ENCODE measurements at places on chromosomes 16 and 17.

DNA sequence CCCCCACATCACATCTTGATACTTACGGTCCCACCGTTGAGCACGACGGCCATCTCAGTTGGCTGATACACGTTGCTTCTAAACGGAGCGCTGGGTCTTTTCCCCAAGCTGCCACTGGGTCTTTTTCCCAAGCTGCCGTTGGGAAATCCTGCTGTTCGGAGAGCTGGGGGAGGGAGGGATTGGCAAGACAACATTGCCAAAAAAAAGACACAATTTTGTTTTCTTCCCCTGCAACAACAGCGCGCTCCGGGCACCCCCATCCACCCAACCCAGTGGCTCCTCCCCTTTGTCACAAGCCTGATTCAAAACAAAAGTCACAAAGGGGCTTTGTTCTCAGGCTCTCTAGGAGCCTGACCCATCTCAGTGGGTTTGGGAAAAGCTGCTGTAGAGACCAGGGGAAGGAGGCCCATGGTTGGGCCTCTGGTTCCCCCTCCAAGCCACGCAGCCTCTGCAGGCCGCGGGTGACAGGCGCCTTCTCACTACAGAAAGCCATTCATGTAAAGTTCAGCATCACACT, 22.8 kb downstream of the GPRC5B start:
- no peak for DNase-seq

DNA sequence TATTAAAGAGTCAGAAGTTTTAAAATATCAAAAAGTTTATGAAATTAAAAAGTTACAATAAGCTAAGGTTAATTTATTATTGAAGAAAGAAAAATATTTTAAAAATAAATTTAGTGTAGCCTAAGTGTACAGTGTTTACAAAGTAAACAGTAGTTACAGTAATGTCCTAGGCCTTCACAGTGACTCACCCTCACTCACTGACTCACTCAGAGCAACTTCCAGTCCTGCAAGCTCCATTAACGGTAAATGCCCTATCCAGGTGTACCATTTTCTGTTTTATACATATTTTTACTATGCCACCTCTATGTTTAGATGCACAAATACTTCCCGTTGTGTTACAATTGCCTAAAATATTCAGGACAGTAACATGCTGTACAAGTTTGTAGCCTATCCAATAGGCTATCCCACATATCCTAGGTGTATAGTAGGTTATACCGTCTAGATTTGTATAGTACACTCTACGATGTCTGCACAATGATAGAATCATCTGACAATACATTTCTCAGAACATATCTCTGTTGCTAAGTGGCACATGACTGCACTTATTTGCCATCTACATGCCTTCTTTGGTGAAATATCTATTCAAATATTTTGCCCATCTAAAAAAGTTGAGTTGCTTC, 67.2 kb upstream of the WSB1 start:
- DNase-seq: no peak

- peak; percentile 46 for DNase-seq
These were observed 43.3 kb downstream of the TIMM22 start for GRCh38 chr17:1040216-1040600.

- DNase-seq: no peak
These were observed 11.2 kb downstream of the EPN2 start for GRCh38 chr17:19248151-19248927.

- DNase-seq: peak; percentile 49
These were observed 1.8 kb downstream of the ALKBH5 start for GRCh38 chr17:18185391-18185790.

DNA sequence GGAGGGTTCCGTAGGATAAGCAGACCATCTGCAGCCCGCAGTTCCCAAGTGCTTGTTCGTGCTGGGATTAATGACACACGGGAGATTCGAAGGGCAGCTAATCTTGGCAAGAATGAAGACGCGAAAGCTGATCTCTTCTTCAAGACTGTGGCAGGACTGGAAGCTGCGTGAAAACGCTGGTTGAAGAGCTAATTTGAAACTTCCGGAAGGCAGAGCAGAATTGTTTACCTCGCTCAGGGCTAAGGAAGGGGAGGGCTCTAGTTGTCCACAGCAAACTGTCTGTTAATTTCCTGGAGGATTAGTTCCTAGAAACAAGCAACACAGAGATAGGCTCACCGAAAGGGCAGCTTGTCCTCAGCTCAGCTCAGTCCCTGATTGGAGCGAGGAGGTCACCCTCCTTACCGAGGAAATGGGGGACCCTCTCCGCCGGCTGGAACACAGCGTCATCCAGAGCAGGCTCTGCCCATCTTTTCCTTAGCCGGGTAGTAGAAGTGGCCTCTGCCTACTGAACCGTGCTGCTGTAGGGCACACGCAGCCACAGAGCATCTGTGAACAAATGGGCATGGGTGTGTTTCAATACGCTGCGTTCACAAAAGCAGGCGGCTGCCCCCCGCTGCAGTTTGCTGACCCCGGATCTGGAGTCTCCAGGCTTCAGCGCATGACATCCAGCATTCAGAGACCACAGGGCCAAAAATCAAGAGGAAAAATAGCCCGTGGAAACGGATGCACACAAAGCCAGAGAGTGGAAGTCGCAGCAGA, 16.7 kb upstream of the BAIAP2 start:
- DNase-seq: peak; percentile 43

GRCh38 chr17:4948931-4949320, 596 bp upstream of the PFN1 start:
- DNase-seq: peak; percentile 95

- no peak for DNase-seq
These were observed 21.7 kb downstream of the MYL4 start for GRCh38 chr17:47230864-47231263.

- DNase-seq: peak; percentile 18
These were observed 2.3 kb downstream of the NGFR start for GRCh38 chr17:49497148-49498028.

- no peak for DNase-seq
These were observed 557.2 kb downstream of the TOX3 start for GRCh38 chr16:51989637-51990230.

GRCh38 chr17:7406235-7406825, 1.3 kb upstream of the NLGN2 start:
- no peak for DNase-seq

GRCh38 chr17:80279895-80280294, 19.2 kb downstream of the RNF213 start:
- peak; percentile 61 for DNase-seq

DNA sequence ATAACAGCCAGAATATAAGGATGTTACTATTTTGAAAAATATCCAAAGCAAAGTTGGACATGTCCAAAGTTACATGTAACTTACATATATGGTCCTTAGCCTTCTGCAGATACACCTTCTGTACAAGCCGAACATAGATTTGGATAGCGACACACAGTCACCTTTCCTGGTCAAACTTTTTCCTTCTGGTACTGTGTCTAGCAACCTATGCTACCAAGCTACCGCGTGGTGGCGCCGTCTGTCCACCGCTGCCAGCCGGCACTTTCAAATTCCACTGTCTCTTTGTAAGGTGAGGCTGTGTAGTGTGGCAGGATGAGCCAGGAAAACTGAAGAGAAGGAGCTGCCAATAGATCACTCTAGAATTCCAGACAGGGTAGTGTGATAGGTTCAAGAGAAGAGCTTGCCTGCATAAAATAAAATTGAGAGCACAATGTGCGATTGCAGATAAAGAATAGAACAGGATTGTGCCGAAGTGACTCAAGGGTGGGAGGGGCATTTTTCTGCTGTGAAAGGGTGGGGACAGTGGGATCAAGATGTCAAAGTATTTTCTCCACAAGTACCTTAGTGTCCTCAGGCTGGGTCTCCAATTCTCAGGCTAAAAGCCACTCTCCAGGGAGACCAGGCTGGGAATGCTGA, 366.9 kb downstream of the SLC39A11 start:
- DNase-seq: peak; percentile 49

GRCh38 chr17:78433013-78433727, 54.7 kb downstream of the PGS1 start:
- no peak for DNase-seq

DNA sequence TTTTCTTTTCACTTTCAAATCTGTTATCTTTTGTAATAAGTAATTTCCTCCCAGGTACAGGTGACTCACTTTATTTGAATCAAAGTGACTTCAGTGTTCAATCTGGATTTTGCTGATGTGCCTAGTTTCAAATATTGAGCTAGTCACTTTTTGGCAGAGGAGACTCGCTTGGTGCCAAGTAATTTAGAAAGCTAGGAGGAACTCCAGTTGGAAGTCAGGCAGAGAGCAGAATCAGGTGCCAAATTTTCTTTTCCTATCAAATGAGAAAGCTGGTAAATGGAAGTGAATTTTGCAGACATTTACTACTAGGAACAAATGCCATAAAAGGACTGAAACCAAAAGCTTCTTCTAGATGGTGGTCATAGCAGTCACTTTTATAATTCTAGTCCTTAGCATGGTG, 656.0 kb upstream of the KIF2B start:
- DNase-seq: no peak

GRCh38 chr16:66084306-66084705, 282.2 kb upstream of the CDH5 start:
- DNase-seq: no peak

DNA sequence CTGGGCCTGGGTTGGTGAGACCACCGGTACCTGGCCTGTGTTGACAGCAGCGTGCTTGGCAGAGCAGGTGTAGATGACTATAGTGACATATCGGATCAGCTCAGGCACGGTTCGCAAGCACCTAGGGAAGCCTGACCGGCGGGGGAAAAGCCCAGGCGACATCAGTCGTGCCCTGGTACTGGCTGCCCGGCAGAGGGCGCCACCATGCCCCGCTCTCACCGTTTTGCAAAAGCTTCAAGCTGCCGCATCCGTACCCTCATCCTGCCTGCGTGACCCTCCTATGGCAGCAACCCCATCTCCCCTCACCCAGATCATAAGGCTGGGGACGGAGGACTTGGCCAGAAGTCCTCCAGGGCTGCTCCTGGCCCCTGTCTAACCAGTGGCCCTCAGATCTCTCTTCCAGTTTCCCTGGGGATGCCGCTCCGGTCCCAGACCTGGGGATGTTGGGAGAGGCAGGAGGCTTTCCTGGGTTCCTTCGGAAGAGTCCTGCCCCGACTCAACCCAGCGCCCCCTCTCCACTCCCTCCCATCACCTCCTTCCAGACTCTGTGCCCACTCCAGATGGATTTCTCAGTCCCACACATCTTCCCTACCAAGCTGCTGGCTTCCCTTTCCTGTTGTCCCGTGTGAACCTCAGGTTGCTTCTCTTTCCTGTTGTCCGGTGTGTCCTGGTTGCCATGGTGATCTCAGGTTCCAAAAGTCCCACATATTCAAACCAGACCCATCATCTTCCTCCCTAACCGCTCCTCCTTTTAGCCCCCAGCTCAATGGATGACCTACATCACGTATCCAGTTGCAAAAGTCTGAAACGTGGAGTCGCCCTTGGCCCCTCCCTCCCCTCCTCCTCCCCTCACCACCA, 13.7 kb downstream of the ALOX12B start:
- DNase-seq: peak; percentile 48

Measured in fibroblast of skin of scalp (primary cell).